Activated CD4-positive, alpha-beta memory T cell treated with anti-CD3 and anti-CD28 coated beads for 36 hours (primary cell): ENCODE measurements at places on chromosomes 4 and X. TPM values are rescaled to one million over a fixed set of nuclear protein-coding genes. Genes with fewer than 3 reads are reported as not detected.

GRCh38 chrX:123807835-123808416 lies 51.9 kb upstream of the XIAP start:
- no peak for DNase-seq

GRCh38 chrX:135010921-135011320 lies 11.4 kb downstream of the RTL8B start:
- no peak for DNase-seq

- no peak for DNase-seq
Measured at GRCh38 chr4:52408032-52408431, 251.1 kb downstream of the USP46 start.

DNA sequence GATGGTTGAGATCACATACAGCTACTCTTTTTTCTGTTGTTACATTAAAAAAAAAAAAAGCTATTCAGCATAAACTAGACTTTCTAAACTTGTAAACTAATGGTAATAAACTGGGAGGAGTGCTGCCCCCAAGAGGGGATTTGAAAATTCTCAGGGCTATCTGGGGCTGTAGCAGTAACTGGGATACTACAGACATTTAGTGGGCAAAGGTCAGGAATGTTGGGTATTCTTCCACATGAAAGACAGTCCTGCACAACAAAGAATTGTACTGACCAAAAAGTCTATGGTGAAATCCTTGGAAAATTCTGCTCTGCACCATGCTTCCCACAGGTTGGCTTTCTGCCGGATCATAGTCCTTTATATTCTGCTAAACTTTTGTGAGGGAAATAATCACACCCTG lies 232.6 kb upstream of the BOD1L1 start:
- no peak for DNase-seq

- no peak for DNase-seq
Measured at GRCh38 chr4:155722816-155723499, 35.9 kb upstream of the GUCY1B1 start.

GRCh38 chr4:148770377-148770776 lies 328.2 kb upstream of the NR3C2 start:
- DNase-seq: no peak

DNA sequence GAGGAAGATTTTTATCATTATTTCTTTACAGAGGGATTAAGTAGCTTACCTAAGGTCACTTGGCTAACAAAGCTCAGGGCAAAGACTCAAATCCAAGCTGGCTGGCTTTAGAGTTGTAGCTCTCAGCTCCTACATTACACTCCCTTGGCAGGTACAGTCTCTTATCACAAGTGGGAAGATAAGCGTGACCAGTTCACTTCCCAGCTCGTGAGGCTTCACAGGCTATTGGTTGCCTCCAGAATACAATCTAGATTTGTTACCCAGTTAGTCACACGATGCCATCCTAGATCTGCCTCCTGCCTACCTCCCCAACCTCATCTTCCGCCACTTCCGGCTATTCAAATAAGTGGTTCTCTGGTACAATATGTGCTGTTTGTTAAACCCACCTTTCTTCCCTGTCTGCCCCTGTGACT lies 3.7 kb downstream of the MMRN1 start:
- DNase-seq: peak; percentile 11

DNA sequence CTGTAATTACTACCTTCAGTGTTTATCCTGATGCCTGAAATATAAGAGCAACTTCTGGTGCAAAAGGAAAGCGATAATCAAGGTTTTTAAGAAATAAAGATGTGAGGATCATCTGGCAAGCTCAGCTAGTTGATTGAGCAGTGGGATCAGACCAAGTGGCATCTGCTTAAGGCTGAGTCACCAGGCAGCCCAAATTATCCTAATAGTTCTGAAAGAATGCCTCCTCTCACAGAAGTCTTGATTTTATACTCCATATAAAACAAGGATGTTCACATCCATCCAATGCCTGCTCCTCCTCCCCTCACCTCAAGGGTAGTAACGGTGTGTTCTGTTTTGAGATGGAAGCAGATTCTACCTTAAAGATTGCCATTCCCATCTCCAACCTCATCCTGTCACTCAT lies 134.5 kb upstream of the RASGEF1B start:
- DNase-seq: no peak

DNA sequence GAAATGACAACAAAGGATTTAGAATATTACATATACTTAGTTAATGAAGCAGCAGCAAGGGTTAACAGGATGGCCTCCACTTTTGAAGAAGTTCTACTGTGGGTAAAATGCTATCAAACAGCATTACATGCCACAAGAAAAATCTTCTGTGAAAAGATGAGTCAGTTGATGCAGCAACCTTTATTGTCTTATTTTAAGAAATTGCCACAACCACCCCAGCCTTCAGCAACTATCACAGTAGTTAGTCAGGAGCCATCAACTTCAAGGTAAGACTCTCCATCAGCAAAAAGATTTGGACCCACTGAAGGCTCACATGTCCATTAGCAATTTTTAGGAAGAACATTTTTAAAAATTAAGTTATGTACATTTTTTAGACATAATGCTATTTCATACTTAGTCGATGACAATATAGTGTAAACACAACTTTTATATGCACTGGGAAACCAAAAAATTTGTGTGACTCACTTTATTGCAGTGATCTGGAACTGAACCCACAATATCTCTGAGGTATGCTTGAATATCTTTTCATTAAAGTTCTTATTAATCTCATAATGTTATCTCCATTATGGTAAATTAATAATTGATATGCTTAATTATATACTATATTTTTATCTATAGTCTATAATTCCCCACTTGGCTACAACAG lies 81.2 kb downstream of the SPCS3 start:
- DNase-seq: no peak

GRCh38 chr4:56648021-56648823 lies 32.9 kb downstream of the HOPX start:
- peak; percentile 31 for DNase-seq

GRCh38 chrX:68252664-68253063 lies 180.6 kb downstream of the OPHN1 start:
- DNase-seq: no peak

DNA sequence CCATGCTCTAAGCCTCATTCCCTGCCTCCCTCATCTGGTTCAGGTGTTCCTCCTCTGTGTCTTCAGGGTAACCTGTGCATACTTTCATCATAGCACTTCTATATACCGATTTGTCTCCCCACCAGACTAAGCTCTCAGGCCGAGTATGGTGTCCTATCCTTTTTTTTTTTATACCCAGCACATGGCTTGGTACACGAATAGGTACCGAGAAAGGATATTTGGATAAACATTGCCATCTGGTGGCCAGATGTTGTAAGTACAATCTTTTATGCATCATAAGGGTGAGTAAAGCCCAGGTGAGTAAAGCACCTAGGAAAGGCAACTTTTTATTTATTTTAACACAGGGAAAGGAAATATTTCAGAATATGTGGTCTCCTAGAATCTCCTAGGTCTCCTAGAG lies 68.4 kb downstream of the MID2 start:
- DNase-seq: no peak

DNA sequence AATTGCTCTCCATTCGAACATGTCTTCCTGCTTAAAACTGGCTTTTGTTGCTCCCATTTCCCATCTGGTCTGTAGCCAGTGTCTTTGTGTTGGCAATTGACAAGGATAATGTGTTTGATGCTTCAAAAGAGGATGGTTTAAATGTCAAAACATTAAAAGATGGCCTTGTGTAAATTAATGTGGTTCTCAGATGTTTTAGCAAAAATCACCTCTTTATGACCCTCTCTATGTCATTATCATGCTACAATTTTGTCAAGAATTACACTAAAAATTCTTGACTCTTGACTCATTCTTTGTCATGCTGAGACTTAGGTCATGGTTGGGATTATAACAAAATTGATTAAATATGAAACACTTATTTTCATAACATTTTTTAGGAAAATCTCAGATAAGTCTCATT lies 47.4 kb downstream of the TMEM131L start:
- DNase-seq: no peak

DNA sequence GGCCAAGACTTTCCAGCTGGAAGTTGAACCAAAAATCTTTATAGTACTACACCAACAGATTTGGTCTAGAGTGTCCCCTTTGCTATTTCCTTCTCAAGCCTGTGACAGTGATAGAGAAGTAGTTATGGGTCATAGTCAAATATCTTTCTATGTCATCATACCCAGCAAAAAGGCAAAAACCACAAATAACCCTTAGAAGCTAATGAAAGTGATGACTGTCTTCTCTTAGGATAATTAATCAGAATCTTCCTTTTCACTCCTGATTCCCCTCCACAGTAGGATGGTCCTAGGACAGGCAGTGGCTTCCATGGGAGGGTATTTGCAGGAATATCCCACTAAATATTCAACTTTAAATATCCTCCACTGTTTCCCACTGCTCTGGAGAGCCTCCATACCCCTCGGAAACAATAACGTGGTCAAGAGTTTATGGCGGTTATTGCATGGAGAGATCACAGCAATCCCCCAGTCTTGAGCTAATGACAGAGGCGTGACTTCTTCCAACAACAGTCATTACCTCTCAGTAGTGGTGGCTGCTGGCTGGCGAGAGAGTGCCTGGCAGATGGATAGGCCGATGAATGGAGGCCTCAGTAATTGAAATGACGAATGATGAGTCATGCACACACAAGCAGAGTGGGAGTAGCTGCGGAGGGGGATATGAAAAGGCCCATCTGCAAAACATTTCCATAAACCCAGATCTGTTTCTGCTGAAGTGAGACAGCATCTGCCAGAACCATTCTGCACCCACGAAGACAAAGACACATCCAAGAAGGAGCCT lies 154.9 kb downstream of the STK32B start:
- no peak for DNase-seq

- no peak for DNase-seq
Measured at GRCh38 chr4:25667931-25668557, 12.4 kb downstream of the SLC34A2 start.

- DNase-seq: peak; percentile 33
Measured at GRCh38 chr4:185343726-185344581, 51.8 kb downstream of the LRP2BP start.

- DNase-seq: no peak
Measured at GRCh38 chrX:38552721-38553120, 8.6 kb upstream of the TSPAN7 start.

- no peak for DNase-seq
Measured at GRCh38 chr4:114561590-114561989, 37.0 kb upstream of the UGT8 start.

DNA sequence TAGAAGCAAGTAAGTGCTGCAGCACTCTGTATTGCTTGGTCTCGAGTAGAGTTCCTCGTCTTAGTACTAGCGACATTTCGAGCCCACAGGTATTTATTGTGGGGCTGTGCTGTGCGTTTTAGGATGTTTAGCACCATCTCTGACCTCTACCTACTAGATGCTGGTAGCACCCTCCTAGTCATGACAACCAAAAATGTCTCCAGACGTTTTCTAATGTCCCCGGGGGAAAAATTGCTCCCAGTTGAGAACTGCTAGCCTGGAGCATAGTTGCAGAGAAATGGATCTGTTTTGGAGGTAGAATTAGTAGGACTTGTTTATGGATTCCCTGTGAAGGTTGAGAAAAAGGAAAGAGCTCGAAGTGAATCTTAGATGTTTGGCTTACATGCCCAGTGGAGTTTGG lies 287.2 kb downstream of the TENM3 start:
- no peak for DNase-seq

DNA sequence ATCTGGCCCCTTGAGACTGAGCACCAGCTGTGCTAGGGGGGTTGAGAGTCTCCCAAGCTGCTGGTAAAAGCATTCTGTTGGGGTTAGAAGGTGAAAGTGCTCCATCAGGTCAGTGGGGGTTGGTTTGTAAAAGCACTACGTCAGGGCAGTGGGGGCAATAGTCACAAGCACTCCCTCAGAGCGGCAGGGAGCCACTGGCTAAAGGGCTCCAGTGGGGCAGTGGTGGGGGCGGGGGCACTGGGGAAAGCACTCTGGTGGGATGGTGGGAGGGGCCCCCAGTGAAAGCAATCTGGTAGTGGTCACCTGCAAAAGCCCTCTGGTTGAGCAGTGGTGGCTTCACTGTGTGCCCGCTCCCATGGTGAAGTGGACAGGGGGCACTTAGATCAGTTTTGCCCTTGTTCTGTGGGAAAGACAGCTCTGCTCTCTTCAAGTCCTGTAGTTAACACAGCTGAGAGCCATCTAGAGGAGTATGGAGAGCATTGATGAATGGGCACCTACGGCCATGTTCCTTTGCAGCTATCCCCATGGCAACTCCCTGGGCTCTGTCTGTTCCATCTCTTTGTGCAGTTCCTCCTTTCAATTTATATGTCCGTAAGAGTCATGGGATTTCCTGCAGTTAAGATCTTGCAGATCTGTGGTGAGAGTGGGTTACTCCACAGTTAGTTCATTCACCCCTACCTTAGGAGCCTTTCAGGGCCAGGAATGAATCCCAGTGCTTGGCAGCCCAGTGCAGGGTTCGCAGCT lies 106.4 kb downstream of the SH3BGRL start:
- no peak for DNase-seq

- DNase-seq: no peak
Measured at GRCh38 chr4:170398218-170398617, 308.5 kb upstream of the AADAT start.

GRCh38 chr4:7989654-7990053 lies 50.0 kb upstream of the AFAP1 start:
- no peak for DNase-seq

DNA sequence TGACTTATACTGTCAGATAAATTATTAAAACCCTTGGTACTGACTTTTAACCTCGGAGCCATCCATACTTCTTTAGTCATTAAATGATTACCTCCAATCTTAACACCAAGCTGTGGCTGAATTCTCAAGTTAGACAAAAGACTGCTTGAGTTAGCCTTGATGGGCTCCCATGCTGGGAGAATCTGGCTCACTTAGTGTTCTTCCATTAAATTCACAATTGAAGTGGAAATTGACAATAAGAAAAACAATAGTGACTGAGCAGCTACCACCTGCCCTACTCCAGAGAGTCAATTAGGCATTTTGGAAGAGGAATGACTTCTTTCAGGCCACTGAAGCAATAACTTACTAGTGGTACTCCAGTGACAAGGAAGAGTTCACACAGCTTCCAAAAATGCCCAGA lies 503.0 kb upstream of the CPXCR1 start:
- DNase-seq: no peak

DNA sequence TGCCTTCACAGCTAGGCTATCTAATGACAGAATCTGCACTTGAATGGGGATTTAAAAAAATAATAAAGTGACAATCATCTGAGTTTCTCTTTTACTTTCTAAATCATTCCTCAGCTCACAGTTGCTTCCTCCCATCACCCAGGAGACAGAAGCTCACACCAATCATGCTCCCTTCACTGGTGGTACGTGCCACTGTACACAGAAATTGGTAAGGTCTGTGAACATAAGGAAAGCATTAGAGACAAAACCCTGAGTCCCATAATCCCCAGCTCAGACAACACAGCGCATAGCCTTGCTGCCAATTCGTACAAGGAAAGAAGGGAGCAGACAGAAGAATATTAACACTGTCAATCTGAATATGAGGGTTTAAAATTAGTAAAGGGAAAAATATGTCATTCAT lies 133.1 kb downstream of the IDS start:
- DNase-seq: no peak

The LPAR4 gene
- total RNA-seq: not detected

The COL4A5 gene
- not detected for total RNA-seq

The GPR173 gene
- not detected for total RNA-seq

The TMPRSS11F gene
- not detected for total RNA-seq

The SMIM43 gene
- not detected for total RNA-seq

The ERCC6L gene
- total RNA-seq: 10.8 TPM
